ENCODE measurements at places on chromosomes 7 and 10. TPM values are rescaled to one million over a fixed set of nuclear protein-coding genes. Genes with fewer than 3 reads are reported as not detected.

Gene HTR5A
- not detected for total RNA-seq

Gene NKX1-2
- not detected for total RNA-seq

Gene GPR22
- 54.4 TPM for total RNA-seq

Gene TRIL
- 2.4 TPM for total RNA-seq

Gene ABCB4
- 5.7 TPM for total RNA-seq

Gene MMD2
- total RNA-seq: not detected

Gene ZNF789
- 2.9 TPM for total RNA-seq

Gene COL28A1
- 2.7 TPM for total RNA-seq

Gene MGMT
- total RNA-seq: 16.7 TPM

Gene PDAP1
- total RNA-seq: 97.2 TPM

Gene C10orf67
- total RNA-seq: 0.62 TPM

Gene PLXDC2
- total RNA-seq: 12.4 TPM

Gene RBM20
- 114 TPM for total RNA-seq

Gene GIMAP4
- 40.2 TPM for total RNA-seq

Gene CPA2
- not detected for total RNA-seq

Measured in left ventricle myocardium superior (tissue), 1 donor.